ENCODE measurements at places on chromosomes 1 and 21. TPM values are rescaled to one million over a fixed set of nuclear protein-coding genes. Genes with fewer than 3 reads are reported as not detected.
A peak's percentile ranks its signal among the peaks of the same experiment; 100 is the strongest.

Gene TMEM51
- total RNA-seq = not detected

Gene NEGR1
- 0.03 TPM for total RNA-seq

Gene PIP5K1A
- total RNA-seq = 41.7 TPM

Gene TCHHL1
- not detected for total RNA-seq

Gene B3GALT5
- total RNA-seq = not detected

Gene ANKRD65
- total RNA-seq = not detected

DNA sequence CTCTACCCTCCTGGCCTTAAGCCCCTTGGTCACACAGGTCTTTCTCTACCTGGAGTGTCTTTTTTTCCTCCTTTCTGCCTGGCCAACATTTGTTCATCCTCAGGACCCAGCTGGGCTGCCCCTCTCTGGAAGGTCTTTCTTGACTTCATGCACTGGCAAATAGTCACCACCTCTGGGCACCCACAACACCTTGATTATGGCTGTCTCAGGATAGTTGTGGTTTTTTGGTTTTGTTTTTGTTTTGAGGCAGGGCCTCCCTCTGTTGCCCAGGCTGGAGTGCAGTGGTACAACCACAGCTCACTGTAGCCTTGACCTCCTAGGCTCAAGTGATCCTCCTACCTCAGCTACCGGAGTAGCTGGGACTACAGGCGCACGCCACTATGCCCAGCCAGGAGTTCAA lies 10.8 kb downstream of the RPS6KA1 start:
- H3K4me1 ChIP-seq = peaks cover 98% of the 10 kb centered on the region
- H3K27ac ChIP-seq = peak overlapping the region; percentile 75
- H3K4me3 ChIP-seq = no peak overlapping the region

DNA sequence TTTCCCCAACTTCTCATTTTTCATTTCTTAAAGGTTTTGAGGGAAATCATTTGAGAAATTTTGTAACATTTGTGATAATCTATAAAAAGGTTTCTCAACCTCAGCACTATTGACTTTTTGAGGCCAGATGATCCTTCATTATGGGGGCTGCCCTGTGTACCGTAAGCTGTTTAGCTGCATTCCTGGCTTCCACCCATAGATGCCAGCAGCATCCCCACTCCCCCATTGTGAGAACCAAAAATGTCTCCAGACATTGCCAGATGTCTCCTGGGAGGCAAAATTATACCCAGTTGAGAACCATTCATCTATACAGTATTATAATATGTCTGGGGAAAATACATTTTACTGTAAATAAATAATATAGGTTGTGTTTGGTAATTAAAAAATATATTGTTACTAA lies 146.0 kb downstream of the PBX1 start:
- H3K36me3 ChIP-seq = no peaks in the 10 kb centered on the region
- H3K4me3 ChIP-seq = no peak overlapping the region
- DNase-seq = no peak
- H3K27me3 ChIP-seq = no peaks in the 10 kb centered on the region
- H3K4me1 ChIP-seq = no peaks in the 10 kb centered on the region
- no peak overlapping the region for H3K27ac ChIP-seq

GRCh38 chr1:79398501-79398900 lies 392.0 kb upstream of the ADGRL4 start:
- no peaks in the 10 kb centered on the region for H3K4me1 ChIP-seq
- H3K4me3 ChIP-seq = no peak overlapping the region
- H3K36me3 ChIP-seq = no peaks in the 10 kb centered on the region
- no peak overlapping the region for H3K27ac ChIP-seq
- DNase-seq = no peak

- H3K4me3 ChIP-seq = no peak overlapping the region
- DNase-seq = no peak
- peaks cover 3% of the 10 kb centered on the region for H3K27me3 ChIP-seq
- H3K27ac ChIP-seq = no peak overlapping the region
These were observed 183.0 kb downstream of the CYYR1 start for GRCh38 chr21:26389971-26390641.

GRCh38 chr1:55959136-55959548 lies 620.2 kb downstream of the PLPP3 start:
- H3K36me3 ChIP-seq = no peaks in the 10 kb centered on the region
- no peaks in the 10 kb centered on the region for H3K27me3 ChIP-seq
- no peak overlapping the region for H3K4me3 ChIP-seq
- no peaks in the 10 kb centered on the region for H3K4me1 ChIP-seq
- DNase-seq = no peak

- no peak overlapping the region for H3K4me3 ChIP-seq
- no peak for DNase-seq
- H3K27ac ChIP-seq = no peak overlapping the region
- H3K27me3 ChIP-seq = no peaks in the 10 kb centered on the region
- no peaks in the 10 kb centered on the region for H3K4me1 ChIP-seq
These were observed 6.7 kb downstream of the KCNJ15 start for GRCh38 chr21:38263493-38263892.

DNA sequence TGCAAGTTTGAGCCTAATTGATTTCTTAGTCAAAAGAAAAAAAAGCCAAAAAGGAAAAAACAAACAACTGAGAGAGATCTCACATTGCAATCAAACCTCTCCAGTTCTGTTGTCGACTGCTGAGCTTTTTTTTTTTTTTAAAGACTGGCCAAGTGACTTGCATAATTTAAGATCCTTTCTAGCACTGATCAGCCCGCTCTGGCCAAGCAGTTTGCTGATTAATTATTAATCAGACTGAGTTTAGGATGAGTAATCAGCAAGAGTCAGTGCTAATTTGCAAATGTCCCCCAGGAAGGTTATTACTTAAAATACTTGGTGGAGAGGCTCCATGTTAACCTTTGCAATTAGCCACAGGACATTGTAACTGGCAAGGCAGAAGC lies 39.3 kb downstream of the HMGB4 start:
- H3K27me3 ChIP-seq = peaks cover 6% of the 10 kb centered on the region
- H3K36me3 ChIP-seq = no peaks in the 10 kb centered on the region
- H3K4me3 ChIP-seq = no peak overlapping the region
- H3K4me1 ChIP-seq = no peaks in the 10 kb centered on the region
- no peak for DNase-seq

GRCh38 chr1:63982201-63982600 lies 208.4 kb downstream of the ROR1 start:
- H3K27ac ChIP-seq = no peak overlapping the region
- no peaks in the 10 kb centered on the region for H3K4me1 ChIP-seq
- H3K36me3 ChIP-seq = no peaks in the 10 kb centered on the region
- no peaks in the 10 kb centered on the region for H3K27me3 ChIP-seq
- DNase-seq = no peak

DNA sequence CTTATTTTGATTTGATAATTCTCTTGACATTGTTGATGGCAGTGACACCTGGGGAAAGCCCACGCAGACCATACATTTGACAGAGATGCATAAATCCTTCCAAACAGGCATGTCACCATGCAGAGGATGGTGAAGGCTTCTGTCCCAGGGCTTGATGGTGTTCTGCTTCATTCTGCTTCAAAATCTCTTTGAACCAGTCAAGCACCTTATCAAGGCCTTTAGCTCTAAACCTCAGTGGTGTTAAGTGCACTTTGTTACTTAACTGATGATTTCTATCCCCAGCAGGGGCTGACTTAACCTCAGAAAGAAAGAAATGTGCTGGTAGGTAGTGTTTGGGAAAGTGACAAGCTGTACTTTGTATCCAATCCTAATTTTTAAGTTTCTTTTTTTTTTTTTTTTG lies 81.1 kb downstream of the RRAGC start:
- H3K4me1 ChIP-seq = no peaks in the 10 kb centered on the region
- no peaks in the 10 kb centered on the region for H3K36me3 ChIP-seq
- H3K27ac ChIP-seq = no peak overlapping the region
- DNase-seq = no peak
- peaks cover 20% of the 10 kb centered on the region for H3K27me3 ChIP-seq
- H3K4me3 ChIP-seq = no peak overlapping the region

DNA sequence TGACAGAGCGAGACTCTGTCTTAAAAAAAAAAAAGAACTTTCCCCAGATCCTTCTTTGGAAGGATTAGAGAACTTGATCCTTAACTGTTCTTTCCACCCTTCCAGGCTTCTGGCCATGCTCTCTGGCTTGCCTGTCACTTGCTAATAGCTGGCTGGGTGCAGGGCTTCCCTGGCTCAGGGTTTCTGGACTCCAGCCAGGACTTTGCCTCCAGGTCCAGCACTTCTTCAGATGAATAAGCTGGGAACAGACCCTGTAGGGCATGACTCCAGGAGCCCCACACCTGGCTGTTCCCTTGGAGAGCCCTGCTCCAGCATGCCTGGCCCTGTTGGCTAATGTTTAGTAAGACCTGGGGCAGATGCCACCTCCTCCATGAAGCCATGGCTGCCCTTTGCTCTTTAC lies 3.3 kb upstream of the NT5C1A start:
- H3K36me3 ChIP-seq = no peaks in the 10 kb centered on the region
- no peak overlapping the region for H3K27ac ChIP-seq
- no peak overlapping the region for H3K4me3 ChIP-seq
- peaks cover 28% of the 10 kb centered on the region for H3K27me3 ChIP-seq
- DNase-seq = no peak

DNA sequence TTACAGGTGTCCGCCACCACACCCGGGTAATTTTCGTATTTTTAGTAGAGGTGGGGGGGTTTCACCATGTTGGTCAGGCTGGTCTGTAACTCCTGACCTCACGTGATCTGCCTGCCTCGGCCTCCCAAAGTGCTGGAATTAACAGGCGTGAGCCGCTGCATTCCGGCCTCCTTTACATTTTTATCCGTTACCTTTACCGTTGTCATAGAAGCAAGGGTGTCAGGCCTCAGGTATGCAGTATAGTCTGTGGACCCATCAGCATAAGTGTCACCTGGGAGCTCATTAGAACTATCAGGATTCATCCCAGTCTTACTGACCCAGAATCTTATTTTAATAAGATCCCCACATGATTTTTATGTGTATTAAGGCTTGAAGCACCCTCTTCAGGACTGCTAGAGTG lies 5.4 kb downstream of the CDC42 start:
- H3K4me1 ChIP-seq = peaks cover 76% of the 10 kb centered on the region
- no peaks in the 10 kb centered on the region for H3K27me3 ChIP-seq
- H3K4me3 ChIP-seq = no peak overlapping the region
- H3K36me3 ChIP-seq = peaks cover 25% of the 10 kb centered on the region
- DNase-seq = no peak

GRCh38 chr1:14142397-14143100 lies 442.6 kb downstream of the PRDM2 start:
- no peaks in the 10 kb centered on the region for H3K36me3 ChIP-seq
- no peak for DNase-seq
- H3K4me3 ChIP-seq = no peak overlapping the region
- H3K4me1 ChIP-seq = no peaks in the 10 kb centered on the region

DNA sequence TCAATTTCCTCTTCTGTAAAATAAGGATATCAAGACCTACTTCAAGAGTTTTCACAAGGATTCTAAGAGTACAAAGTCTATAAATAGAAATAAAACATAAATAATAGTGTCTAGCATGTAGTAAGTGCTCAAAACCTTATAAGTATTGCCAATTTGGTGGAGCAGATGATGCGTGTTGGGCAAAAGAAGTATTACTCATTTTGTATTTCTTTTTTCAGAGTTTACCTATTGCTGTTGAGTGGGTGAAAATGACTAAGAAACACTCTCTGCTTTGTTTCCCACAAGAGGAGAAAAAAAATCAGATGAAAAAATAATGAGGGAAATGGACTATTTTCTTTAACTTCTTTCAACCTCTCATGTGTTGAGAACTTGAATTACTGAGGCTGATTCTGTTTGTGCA lies 103.3 kb upstream of the KCNK2 start:
- H3K27me3 ChIP-seq = no peaks in the 10 kb centered on the region
- H3K36me3 ChIP-seq = no peaks in the 10 kb centered on the region
- H3K27ac ChIP-seq = no peak overlapping the region

- H3K27ac ChIP-seq = no peak overlapping the region
- no peak for DNase-seq
- H3K4me1 ChIP-seq = peaks cover 15% of the 10 kb centered on the region
These were observed 55.9 kb upstream of the SPOCD1 start for GRCh38 chr1:31871703-31872102.

All from CD4-positive, alpha-beta T cell (primary cell).